ENCODE measurements at places on chromosomes 13 and 19.
A peak's percentile ranks its signal among the peaks of the same experiment; 100 is the strongest.

- peak; percentile 75 for DNase-seq
Observed at GRCh38 chr19:48644839-48645619, 958 bp downstream of the CA11 start.

GRCh38 chr13:22194106-22194805 is 523.4 kb downstream of the FGF9 start:
- no peak for DNase-seq

- no peak for DNase-seq
Observed at GRCh38 chr13:24723206-24723605, 40.8 kb upstream of the RNF17 start.

DNA sequence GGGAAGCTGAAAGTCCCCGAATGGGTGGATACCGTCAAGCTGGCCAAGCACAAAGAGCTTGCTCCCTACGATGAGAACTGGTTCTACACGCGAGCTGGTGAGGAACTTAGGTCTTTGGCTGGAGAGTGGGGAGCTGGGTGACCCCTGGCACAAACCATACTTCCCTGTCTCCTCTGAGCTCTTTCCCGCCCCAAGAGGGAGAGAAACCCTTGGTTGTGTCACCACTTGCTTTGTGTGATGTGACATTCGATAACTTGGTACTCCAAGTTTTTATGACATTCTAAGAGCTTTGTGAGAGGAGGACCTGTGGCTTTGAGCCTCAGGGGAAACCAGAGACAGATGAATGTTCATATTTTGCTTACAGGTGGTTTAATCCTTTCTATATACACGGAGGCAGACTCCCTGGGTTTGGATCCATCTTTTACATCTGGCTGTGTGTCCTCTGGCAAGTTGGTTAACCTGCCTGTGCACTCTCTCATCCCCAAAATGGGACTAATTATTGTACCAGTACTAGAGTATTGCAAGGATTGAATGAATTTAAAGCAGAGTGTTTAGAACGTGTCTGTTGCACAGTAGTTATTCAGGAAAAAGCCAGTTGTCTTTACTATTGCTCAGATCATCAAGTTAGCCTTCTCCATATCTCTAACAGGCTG is 1.2 kb downstream of the RPS19 start:
- no peak for DNase-seq

DNA sequence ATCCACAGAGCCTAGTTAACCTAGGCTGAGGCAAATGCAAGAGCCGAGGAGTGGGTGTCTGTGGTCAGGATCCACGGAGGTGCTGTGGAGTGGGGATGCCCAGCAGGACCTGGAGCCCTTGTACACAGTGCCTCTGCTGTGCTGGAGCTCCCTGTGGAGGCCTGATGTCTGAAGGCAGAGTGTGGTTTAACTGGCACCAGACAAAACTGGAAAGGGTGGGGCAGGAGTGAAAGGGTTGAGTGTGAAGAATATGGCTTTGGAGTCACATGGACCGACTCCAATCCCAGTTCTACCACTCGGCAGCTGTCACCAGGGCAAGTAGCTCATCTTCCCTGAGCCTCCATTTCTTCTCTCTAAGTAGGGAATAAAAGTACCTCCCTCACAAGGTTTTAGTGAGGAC is 60.3 kb upstream of the GPR12 start:
- no peak for DNase-seq

DNA sequence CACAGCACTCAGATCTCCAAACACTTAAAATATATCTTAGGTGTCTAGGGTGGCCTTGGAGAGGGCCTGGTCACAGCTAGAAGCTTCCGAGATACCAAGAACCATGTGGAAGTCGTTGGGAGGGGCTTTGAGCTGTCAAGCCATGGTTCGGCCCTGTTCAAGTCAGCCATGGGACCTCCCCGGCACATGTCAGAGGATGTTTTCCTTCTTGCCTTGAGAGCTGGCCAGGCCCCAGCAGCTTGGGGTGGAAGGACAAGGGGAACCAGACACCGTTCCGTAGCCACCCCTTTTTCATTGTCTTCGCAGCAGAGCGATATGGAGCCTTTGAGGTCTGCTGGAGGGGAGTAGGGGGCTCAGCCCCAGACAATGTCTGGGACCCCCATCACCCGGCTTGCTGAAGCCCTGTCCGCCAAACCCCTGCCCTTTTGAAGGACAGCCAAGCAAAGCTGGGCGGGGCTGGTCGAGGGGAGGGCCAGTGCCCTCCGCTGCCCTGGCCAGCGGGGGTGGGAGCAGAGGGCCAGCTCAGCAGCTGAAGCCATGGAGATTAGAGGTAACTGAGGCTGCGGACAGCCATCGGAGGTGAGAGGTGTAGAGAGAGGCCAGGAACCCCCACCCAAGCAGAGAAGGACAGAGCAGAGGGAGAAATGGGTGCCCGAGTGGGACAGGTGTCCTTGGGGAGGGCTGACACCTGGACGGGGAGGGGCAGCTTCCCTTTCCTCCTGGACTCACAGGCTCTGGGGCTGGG is 435 bp downstream of the KLK11 start:
- no peak for DNase-seq

GRCh38 chr13:48727241-48728011 is 73.7 kb downstream of the CYSLTR2 start:
- no peak for DNase-seq

DNA sequence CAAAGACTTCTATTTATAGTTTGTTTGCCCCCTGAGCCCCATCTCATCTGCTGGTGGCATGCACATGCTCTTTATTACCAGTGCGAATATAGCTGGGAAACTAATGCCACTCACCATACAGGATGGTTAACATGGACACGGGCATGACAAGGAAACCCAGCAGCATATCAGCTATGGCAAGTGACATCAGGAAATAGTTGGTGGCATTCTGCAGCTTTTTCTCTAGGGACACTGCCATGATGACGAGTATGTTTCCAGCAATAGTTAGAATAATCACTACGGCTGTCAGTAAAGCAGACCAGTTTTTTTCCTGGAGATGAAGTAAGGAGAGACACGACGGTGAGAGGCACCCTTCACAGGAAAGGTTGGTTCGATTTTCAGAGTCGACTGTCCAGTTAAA is 1.5 kb downstream of the HTR2A start:
- no peak for DNase-seq

Measured in activated CD8-positive, alpha-beta memory T cell treated with anti-CD3 and anti-CD28 coated beads, Interleukin-2, amount 50 U/mL, for 4 hours (primary cell).